ENCODE measurements at places on chromosomes 16 and 17.

GRCh38 chr16:71883168-71883848 is 674 bp downstream of the ZNF821 start:
- DNase-seq: peak; percentile 51

DNA sequence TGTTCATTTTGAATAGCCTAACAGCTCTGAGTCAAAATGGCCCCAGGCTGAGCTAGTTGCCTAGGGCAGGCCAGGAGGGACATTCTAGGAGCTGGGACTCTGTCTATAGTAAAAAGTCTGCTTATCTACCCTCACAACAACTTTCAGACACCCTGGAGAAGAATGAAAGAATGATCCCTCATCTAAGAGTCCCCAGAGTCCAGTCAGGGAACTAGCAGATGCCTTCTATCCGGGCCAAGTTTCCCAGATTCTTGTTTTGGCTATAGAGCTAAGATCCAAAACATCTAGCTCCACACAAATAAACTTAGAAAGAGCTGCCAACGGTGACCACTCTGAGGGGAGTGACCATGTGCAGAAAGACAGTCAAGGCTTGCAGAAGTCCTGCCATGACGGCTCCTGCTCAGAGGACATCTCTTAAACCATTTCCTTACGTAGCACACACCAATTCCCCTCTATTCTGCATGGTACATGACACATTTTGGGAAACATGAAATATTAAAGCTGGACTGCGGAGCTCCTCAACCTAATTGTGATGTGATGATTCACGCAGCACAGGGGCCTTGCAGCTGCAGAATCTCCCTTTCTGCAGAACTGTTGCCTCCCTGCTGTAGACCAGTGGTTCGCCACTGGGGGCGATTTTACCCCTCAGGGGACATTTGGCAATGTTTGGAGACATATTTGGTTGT is 24.2 kb downstream of the FAM20A start:
- DNase-seq: no peak

- DNase-seq: no peak
Observed at GRCh38 chr16:23013484-23013883, 135.8 kb downstream of the USP31 start.

- DNase-seq: no peak
Observed at GRCh38 chr17:60356940-60357339, 35.0 kb downstream of the USP32 start.

DNA sequence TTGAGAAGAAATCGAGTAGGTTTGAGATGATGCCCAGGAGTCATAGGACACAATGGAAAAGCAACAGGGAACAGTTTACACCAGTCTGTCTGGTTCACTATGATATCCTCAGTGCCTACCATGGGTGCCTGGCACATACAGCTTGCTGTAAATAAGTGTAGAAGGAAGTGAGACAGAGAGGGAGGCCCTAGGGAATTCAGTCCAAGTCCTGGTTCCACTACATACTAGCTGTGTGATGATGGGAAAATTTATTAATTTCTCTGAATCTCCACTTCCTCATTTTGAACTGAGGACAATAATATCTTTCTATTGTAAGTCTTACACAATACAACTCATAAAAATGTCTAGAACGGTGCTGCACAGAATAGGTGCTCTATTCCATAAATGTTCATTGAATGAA is 53.3 kb upstream of the LYRM9 start:
- DNase-seq: no peak

DNA sequence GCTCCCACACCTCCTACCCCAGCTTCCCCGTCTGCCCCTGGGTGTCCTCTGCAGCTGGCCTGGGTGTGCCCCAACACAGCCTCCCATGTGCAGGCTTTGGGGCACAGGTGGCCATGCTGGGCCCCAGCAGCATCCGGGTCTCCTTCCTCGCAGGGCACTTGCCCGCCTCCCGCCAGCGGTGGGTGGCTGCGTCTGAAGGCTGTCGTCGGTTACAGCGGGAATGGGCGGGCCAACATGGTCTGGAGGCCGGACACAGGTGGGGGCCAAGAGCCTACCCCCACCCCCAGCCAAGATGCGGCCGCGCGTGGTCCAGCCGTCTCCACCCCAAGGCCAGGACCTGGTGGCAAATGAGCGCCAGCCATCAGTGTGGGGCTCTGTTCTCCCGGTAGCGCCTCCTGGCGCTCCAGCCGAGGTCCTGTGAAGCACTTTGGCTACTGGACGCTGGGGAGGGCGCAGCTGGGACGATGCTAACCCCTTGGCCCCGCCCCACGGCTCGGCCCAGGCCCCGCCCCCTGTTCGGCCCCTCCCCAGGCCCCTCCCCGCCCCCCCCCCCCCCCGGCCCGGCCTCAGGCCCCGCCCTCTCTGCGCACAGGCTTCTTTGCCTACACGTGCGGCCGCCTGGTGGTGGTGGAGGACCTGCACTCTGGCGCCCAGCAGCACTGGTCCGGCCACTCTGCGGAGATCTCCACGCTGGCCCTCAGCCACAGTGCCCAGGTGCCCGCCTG is 7.3 kb upstream of the RHOT2 start:
- DNase-seq: no peak

DNA sequence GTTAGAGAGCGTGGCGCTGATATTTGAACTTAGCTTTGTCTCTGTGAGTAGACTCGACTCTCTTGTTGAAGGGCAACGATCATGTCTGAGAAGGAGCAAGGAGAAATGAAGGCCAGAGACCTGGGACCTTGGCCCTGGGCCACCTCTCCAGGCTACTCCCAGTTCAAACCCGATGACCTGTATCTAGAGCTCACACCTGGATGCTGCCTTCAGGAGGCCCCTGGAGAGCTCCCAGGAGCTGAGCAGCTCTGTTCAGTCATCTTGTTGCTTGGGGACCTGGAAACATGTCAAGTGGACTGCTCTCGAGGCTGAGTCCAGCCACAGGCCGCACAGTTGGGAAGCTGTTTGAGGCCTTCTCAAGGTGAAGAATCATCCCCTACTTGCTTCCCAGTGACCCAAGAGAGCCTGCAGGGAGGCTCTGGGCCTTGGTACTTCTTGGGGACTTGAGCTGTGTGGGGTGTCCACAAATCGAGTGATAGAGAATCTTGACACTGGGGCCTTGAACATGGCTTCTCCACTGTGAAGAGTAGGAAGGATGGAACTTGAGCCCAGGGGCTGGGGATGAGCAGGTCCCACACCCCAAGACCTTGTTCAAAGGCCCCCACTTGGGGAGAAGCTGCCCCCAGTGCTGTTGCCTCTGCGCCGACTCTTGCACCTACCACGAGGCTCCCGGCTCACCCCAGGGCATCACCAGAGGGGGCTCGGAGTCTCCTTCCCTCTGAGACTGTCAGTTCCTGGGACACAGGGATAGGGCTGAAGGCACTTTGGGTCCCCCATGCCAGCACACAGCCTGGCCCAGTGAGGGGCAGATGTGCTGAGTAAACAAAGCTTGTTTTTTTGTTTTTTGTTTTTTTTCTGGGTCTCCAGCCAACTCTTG is 112.1 kb downstream of the IRX5 start:
- DNase-seq: no peak

DNA sequence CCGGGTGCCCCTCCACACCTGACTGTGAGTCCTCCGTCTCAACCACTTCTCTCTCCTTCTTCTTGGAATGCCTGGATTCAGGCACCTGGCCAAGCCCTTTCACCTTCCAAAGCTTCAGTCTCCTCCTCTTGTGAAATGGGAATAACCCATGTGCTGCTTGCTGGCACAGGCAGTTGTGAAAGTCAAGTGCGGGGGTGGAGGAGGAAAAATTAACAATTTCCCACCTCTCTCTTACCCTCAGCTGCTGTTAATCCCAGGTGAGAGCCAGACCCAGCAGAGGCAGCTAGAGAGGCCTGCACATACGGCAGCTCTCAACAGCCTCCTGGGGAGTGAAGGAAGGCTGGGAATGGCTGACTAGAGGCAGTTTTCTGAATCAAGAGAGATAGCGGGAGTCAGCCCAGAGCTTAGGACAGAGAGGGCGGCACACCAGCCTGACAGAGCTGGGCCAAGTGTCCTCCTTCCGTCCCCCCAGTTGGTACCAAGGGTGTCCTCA is 77.9 kb upstream of the LGALS9 start:
- no peak for DNase-seq

- DNase-seq: no peak
Observed at GRCh38 chr17:80827646-80828643, 163.7 kb upstream of the CHMP6 start.

DNA sequence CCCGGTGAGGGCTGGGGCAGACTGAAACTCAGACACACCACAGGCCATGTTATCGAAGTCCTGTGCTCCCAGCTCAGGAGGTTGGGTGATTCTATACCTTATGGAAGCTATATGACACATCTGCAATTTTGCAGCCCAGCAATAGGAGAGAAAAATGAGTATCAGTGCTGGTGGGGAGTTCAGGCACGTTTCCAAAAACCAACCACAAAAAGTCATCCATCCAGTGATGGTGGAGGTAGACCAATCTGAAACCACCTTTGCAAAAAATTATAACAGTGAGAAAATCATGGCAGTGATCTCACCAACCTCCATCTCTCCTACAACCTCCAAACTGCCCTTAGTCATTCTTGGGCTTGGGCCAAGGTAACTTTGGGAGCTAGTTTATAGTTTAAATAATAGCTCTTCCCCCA is 327.9 kb downstream of the SLC39A11 start:
- DNase-seq: no peak

- no peak for DNase-seq
Observed at GRCh38 chr16:12411516-12411915, 392.2 kb downstream of the CPPED1 start.

All from stimulated activated CD4-positive, alpha-beta T cell treated with anti-CD3 and anti-CD28 coated beads, TNF-alpha, amount 100 ng/mL, for 24 hours (primary cell).